ENCODE measurements at places on chromosomes 1 and 21.

DNA sequence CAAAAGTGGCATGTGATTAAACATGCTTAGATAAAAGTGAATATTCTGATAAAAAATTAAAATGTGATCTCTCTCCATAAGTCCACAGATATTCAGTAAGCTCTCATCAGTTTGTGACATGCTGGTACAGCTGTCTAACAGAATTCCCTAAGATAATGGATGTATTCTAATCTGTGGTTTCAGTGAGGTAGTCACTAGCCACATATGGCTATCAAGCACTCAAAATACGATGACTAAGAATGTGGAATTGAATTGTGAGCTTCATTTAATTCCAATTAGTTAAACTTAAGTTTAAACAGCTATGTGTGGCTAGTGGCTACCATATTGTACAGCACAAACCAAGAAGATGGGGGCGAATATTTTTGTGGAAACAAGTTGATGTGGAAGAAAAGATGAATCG, 4.1 kb upstream of the REG4 start:
- DNase-seq: peak; percentile 63

DNA sequence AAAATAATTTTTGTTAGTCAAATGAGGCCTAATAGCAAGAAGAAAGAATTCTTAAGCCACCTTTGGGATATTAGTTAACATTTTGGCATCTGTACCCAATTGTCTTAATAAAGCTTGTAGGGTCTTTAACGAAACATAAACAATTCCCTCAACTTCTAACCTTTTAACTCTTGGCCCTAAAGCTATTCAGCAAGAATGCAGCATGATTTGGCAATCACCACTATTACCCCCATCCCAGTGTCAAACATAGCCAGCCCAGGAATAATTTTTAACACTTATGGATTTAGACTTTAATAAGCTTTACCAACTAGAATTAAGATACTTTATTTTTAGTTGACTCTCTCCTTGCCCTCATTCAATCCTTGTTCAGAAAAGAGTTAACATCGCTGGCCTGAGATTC, 2.5 kb upstream of the SLC16A4 start:
- DNase-seq: no peak

- DNase-seq: peak; percentile 58
Measured at GRCh38 chr1:240235521-240236288, 144.0 kb downstream of the FMN2 start.

DNA sequence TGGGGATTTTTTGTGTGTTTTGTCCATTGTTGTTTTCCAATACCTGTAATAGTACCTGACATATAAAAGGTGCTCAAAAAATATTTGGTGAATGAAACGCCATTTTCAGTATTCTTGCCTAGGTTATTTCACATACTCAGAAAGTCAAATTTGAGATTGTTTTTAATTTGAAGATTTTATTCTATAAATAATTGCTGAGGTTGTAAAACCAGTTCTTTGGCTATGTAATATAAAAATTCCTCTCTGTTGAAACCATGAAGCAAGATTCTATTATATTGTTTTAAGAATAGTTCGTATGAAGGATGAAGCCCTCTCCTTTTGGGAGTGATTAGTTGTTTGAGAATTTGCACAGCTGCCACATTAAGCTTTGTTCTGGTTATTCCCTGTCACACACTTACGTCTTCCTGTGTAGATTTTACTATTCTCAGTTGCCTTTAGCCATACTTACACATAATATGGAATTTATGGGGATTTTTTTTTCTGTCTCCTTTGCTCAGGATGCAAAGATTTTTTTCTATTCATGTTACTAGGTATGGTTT, 60.2 kb upstream of the MPC2 start:
- DNase-seq: no peak

DNA sequence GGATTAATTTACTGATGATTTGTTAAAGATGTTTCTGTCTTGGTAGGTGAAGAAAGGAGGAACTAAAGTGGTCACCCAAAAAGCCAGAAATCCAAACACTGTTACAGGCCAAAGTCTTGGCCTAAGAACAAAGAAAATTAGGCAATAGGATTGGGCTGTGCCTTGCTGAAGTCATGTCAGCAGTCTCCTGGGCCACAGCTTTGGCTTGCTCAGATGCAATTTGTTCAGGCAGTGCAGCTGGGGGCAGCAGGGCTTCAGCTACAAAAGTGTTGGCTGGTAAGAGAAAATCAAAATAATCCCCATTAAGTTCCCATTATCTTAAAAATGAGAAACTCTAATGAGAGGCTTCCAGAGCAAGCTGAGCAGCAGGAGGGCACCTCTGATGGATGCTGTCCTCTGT, 14.0 kb upstream of the RAP1A start:
- DNase-seq: peak; percentile 72

DNA sequence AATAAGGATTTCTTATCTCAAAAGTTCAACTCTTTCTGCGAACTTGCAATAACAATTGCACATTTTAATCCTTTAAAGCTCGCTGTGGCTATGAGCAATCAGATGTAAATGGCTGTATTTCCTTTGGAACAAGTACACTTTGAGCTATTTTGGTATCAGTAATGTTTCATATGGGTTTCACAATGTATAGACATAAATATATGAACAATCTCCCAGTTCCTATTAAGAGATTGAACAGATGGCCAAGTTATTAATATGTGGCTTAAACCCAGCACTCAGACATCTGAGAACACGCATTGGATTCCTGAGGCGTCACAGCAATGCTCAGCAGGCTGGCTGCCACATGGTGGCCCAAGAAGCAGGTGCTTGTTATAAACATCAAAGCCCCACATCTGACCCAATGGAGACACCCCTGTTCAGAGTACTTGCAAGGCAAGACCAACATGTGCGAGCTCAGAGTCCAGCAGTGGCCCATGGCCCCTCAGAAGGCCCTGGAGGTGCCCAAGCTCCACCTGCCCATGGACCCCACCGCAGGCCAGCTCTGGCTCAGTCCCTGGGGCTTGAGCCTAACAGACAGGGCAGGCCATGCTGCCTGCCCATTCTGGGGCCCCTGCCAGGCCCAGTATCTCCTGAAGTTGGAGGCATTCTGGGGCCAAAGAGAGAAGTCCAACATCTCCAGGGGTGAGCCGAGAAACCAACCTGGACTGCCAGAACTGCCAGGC, 23.7 kb downstream of the PSMG1 start:
- DNase-seq: no peak

DNA sequence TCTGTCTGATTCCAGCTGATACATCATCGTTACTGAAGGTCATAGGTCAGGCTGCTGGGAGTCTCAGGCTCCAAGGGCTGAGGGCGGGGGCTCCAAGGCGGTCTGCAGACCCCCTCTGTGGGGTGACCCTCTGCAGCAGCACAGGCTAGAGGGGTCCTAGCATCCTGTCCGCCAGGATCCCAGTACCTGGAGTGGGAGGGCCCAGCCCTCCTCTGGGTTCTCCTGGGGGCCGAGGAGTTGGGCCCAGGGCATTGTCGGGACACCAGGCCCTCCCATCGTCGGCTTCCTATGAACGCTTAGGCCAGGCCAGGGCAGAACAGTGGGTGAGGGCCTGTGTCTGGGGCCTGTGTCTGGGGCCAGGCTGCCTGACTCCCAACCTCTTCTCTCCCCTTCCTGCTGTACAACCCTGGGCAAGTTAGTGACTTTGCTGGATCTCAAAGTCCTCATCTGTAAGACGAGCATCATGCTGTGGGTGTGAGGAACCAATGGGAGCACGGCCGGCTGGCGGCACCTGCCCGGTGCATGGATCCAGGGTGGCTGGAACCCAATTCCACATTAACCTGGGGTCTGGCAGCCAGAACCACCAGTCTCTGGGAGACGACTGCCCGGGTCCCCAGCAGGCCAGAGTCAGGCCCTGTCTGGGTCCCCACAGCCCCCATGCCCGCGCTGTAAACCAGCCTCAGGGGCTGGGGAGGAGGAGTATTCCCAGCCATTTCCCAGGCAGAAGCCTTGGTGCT, 56.2 kb upstream of the COL18A1 start:
- DNase-seq: no peak

DNA sequence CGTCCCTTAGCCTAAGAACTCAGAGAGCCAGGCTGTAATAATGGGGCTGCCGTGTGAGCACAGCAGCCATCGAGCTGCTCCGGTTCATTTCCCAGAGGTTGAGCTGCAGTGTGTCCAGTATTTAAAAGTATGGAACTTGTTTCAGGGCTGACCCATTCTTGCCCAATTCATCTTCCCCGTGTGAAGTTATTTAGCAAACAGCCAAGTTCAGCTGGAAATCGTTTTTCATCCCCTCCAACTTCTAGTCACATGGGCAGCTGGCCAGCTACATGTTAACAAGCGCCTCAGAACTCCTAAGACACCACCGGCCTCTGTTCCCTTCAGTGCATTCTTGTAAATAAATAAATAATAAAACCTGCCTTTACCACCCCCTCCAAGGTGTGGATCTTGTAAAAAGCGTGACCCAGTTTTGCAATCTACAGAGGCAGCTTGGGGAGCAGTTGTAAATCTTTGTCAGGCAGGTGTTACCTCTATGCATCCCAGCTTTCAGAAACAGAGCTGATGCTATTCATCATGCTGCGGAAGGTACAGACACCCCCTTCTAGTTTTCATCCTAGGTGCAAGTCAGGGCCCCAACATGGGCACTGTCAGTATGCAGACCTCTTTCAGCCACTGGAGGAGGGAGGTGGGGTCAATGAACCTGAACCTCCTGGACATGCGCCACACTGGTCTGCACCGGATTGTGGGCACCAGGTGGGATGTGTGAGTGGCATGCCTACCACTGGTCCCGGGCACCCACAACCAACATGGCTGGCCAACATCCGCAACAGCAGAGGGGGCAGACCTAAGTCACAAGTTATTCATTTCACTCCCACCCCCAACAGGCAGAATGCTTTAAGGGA, 18.7 kb upstream of the KNCN start:
- DNase-seq: peak; percentile 54

GRCh38 chr1:229624521-229625070, 1.3 kb downstream of the TAF5L start:
- no peak for DNase-seq

- no peak for DNase-seq
Measured at GRCh38 chr1:53605181-53605580, 133.8 kb downstream of the GLIS1 start.

- no peak for DNase-seq
Measured at GRCh38 chr1:7824701-7825100, 28.2 kb downstream of the UTS2 start.

DNA sequence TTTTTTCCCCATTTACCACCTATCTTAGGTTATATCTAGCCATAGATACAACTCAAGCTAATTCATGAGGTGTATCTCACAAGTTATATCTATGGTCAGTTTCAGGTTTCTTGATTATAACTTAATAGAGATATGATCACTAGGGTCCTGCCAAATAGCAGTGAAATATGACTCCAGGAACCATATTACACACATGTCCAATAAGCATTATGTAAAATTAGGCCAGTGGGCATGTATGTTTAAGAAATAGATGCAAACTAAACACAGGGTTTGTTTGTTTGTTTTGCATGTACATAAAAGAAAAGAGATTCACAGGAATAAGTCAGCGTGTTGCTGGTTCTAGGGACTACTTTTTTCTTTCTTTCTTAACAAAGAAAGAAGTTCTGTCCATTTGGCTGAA, 112.5 kb upstream of the ST6GALNAC5 start:
- DNase-seq: no peak

GRCh38 chr1:226520640-226521355, 27.8 kb upstream of the STUM start:
- DNase-seq: no peak

DNA sequence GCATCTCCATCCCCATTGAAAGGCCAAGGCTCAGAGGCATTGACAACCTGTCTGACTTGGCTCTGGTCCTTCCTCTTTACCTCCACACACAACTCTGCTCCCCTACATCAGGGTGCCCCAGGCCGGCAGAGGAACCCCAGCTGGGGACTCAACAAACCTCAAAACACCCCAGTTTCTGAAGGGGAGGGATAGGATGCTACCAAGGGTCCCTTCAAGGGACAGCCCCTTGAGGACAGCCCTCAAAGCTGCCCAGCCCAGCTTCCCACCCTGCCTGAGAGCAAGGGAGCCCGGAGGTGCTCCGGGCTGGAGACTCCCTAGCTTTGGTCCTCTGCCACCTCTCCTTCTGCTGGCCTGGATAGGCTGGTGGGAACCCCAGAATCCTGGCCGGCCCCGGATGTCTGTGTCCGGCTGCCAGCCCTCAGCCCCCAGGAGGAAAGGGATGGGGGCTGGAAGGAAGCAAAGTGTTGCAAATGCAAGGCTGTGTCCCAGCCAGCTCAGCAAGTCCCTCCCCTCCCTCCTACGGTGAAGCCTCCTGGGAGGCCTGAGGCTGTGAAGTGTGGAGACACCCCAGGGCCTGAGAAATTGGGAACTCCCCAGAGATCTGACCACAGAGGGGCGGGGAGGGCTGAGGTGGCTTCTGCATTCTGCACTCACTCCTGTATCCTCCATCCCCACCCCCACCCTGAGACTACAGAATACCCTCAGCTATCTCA, 1.1 kb upstream of the MARCKSL1 start:
- peak; percentile 47 for DNase-seq

DNA sequence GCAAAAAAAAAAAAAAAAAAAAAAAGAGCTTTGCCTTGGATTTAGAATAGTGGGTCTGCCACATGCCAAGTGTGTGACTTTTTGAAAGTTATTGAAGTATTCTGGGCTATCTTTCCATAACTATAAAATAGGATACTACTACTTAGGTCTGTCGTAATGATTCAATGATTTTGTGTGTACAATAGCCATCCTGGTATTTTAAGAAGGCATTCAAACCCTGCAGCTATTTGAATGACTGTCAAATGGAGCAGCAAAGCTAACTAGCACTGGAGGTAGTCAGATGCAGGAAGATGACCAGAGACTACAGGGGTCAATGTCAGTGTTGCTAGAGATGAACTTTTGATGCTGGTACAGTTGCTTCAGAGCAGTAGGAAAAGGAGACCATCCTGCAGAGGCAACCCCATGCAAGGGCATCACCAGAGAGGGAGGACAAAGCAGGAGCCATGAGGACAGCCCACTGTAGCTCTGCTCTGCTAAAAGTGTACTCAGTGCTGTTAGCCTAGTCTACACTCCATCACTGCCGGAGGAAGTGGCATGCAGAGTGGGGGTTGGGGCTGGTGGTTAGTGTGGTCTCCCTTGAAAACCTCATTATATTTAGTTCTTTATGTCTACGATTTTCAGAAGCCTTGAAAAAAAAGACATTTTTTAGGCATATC, 29.0 kb downstream of the DUSP10 start:
- no peak for DNase-seq

- DNase-seq: no peak
Measured at GRCh38 chr1:57118948-57119603, 153.3 kb upstream of the C8B start.

DNA sequence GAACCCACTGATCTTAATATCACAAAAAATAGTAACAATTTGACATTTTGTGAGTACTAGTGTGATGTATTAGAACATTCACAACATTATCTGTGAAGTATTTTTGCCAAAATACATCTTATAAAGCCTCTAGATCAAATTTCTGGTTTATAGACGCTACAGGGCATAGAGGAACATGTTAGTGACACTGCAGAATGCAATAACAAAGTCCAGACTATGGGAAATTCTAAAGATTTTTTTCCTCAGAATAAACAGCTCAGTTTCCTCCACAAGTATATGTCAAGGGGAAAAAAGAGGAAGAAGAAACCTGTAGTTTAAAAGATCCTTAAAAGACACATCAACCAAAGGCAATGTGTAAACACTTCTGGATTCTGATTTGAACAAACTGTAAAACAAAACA, 26.4 kb upstream of the MROH9 start:
- DNase-seq: no peak

Measured in foreskin fibroblast (primary cell).